Non-pigmented ciliary epithelial cell (primary cell): ENCODE measurements at places on chromosomes 2 and 18.
A peak's percentile ranks its signal among the peaks of the same experiment; 100 is the strongest.

DNA sequence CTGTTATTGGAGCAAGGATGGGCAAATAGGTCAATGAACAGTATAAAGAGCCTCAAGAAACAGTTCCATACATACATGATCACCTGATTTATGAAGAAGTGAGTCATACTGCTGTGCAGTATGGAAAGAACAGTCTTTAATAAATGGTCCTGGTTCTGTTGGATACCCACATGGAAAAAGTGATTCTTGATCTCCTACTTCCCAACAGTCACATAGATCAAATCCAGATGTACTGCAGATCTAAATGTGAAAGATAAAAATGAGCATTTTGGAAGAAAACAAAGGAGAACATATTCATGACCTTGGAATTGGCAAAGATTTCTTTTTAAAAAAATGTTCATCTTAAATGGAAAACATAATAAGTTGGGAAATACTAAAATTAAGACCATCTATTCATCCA, 75.8 kb downstream of the CCDC148 start:
- no peak for DNase-seq

DNA sequence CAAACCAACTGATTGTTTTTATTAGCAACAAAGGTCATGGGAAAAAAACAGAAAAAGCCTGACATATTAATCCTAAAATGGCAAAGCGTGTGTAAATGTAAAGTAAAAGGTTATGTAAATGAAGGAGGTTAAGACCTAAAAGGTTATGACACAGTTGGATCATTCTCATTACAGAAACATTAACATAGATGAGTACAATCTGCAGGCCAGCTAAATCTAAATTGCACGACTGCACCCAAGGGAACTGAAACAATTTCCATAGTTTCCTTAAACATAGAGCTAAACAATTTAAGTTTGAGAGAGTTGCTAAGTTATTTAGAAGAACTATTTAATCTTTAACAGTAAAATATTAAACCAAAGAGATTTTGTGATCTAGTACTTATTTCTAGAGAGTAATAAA, 151.6 kb upstream of the UBE2E3 start:
- DNase-seq, result no peak

DNA sequence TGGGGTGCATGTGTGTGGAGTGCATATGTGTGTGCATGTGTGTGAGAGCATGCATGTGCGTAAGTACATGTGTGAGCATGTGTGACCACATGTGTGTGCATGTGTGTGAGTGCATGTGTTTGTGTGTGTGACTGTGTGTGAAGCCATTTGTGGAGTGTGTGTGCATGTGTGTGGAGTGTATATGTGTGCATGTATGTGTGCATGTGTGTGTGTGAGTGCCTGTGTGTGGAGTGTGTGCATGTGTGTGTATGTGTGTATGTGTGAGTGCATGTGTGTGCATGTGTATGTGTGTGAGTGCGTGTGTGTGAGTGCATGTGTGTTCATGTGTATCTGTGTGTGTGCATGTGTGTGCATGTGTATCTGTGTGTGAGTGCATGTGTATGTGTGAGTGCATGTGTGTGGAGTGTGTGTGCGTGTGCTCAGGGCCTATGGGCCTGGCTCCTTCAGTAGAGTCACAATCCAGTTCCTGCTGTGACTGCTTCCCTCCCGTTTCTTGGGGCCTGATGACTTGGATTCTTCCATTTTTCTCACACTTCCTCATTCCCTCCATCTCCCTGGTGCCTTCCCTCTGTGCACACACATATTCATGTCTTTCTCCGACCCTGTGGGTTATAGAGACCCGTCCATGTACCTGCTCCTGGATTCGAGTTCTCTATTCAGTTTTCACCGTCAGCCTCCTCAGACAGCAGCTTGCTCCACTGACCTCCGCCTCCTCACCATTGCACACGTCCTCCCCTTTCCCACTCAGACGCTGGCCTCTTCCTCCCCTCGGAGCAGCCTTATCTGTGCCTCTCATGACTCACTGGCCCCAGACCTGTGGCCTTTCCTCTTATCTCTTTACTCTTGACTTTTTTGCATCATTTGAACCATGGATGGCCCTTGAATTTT, 25.2 kb downstream of the TOGARAM2 start:
- DNase-seq, result no peak

- DNase-seq, result no peak
Observed at GRCh38 chr18:35490894-35491699, 6.7 kb downstream of the INO80C start.

DNA sequence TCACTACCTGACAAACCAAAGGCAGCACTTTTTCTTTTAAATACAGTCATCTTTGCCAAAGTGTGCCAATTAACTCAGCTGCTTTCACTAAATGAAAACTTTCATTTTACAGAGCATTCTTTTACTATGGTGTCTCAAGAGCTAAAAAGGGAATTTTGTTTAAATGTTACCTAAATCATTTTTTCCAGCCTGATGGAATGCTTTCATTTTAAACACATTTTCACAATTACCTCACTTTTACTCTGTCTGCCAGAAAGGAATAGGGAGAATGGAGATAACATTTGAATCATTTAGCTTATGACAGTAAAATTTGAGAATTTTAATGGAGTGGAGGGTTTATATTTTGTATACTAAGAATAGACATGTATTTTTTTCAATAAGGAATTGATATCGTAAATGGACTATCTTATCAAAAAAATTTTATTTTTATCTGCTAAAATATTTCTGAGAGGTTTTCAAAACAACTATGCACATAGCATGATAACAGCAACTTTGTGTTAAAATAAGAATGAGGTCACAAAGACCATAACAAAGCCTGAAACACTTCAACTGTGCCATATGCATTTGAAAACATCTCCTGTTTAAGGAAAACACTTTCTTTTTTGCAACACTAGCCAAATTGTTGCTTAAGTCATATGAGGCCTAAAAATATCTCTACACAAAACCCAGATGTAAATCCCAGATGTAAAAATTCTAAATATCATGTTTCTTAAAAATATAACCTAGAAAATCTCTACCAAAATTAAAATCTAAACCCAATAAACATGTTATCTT, 769.9 kb upstream of the FSHR start:
- DNase-seq, result no peak

DNA sequence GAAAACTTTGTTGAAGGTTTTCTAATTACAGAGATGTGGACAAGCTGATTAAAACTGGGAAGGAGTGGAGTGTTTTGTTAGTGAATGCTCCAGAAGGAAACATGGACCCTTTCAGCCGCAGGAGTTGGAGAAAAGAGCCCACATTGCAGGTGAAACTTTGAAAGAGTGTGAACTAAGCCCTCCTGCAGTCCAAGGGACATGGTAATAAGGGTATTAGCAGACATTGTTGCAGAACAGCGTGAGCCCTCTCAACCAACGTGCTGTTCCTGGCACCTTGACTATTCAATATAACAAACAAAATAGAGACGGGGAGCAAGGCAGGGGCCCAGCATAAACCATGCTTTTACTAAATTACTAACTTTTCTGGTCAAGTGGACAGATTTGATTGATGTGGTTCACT, 122.7 kb downstream of the EPHA4 start:
- DNase-seq, result no peak

DNA sequence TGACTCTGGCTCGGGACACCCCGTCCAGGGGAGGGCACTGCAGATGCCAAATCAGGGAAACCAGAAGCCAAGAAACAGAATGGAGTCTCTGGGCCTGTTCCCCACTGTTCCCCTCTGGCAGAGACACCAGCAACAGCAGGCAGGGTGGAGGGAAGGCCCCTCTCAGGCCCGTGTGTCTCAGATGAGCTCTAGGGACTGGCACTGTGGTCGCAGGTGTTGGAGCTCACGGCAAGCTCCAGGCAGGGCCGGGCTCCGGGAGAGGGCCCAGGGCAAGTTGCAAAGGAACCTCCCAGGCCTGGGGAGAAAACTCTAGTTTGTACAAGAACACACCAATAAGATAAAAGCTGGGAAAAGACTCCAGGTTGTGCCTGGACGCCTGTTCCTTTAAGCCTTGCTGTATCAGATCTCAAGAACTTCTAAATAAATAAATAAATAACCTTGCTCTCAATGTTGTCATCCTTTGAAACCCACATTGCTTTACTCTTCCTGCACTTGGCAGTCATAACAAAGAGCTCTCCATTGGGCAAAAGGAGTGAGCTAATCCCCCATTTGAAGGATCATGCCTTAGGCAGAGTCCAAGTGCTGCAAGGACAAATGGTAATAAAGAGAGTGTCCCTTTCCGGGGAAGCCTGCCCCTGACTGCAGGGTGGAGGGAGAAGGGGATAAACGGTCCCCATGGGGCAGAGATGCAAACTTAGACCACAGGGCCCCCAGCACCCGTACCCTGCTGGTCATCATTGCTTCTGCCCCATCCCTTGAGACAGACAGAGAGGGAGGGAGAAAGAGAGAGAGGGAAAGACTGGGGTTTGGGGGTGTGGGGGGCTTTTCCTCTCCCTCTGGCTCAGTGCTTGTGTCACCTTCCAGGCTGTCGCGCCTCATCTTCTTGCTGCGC, 33.3 kb downstream of the CNGA3 start:
- no peak for DNase-seq

DNA sequence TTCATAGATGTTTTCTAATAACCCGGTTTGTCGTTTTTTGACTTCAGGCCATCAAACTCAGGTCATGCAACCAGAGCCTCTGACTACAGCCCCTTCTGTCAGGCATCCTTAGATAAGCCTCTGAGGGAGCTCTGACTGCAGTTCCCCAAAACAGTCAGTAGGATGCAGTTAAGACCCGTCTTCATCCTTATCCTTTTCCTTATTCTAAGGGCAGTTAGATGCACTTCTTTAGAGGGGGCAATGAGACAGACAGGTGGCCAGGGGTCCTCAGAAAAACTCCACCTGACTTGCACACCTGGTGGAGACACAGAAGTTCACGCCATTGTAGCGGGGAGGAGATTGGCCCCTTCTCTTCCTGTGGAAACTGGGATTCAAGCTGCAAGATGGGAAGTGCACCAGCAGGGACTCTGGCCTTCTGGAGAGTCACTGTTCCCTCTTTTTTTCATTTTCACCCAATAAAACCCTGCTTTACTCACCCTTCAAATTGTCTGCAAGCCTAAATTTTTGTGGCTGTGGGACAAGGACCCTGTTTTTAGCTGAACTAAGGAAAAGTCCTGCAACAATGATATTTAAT, 104.8 kb upstream of the TFPI start:
- no peak for DNase-seq

GRCh38 chr2:165725421-165725820, 68.6 kb downstream of the GALNT3 start:
- peak; percentile 53 for DNase-seq
